ENCODE measurements at places on chromosomes 5 and 9. TPM values are rescaled to one million over a fixed set of nuclear protein-coding genes. Genes with fewer than 3 reads are reported as not detected.

The TSSK1B gene
- not detected for polyA plus RNA-seq

The LEAP2 gene
- polyA plus RNA-seq = 12.3 TPM

The DHX29 gene
- polyA plus RNA-seq = 28.3 TPM

The SHLD3 gene
- 6.1 TPM for polyA plus RNA-seq

The SHISAL2B gene
- polyA plus RNA-seq = 0.06 TPM

The RAI14 gene
- 15.8 TPM for polyA plus RNA-seq

Data from large intestine (tissue), 12 donors.